NCI-H748 treated with DMSO at 0.1 percent for 48 hours (cell line): ENCODE measurements at places on chromosomes 2 and 18.

DNA sequence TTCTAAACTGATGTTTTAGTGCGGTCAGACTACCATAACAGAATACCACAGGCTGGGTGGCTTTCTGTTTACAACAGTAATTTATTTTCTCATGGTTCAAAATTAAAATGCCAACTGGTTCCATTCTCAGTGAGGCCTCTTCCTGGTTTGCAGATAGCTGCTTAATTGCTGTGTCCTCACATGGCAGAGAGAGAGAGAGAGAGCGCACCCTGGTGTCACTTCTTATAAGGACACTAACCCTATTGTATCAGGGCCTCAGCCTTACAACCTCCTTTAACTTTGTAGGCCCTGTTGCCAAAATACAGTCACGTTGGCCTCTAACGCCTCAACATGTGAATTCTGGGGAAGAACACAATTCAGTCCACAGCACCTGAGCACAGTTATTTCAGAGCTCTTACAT is 37.5 kb upstream of the ZNF385B start:
- DNase-seq: peak; percentile 44

- no peak for DNase-seq
Measured at GRCh38 chr2:187527262-187527661, 27.0 kb downstream of the TFPI start.

- DNase-seq: no peak
Measured at GRCh38 chr18:74773171-74773624, 175.5 kb downstream of the ZNF407 start.

GRCh38 chr2:240465268-240465764 is 29.9 kb downstream of the GPC1 start:
- DNase-seq: no peak

DNA sequence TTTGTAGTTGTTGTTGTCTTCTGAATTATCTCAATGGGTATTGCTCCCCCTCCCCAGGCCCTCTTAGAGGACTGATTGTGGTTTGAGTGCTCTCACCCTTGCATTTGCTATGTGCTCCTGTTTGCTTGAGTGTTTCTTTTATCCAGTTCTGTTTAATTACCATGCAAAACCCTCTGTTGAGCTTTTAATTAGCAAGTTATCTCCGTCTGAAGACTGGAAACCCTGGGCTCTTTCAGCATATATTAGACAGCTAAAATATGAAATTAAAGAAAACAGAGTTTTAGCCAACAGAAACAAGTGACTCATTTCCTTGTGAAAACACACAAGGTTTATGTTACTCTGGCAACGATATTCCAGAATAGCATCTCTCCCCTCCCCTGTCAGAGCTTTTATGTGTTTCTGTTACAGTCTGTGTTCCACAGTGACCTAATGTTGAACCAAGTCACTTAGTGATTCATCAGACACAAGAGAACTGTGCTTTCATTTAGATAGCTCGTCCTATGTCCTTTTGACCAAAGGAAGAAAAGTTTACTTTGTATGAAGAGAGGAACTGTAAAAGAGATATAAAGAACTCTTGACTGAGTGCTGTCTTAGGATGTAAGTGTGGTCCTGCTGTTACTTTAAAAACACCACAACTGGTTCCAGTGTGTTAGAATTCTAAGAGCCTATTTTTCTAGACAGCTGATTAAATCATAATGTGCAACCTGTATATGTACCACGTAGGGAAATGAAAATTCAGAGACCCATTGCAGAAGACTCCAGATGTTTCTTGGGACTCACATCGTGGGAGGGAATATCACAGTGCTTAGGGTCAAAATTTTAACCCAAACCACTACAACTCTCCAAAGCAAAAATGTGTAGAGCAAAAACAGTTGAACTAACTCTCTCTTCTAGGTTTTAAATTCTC is 172.8 kb upstream of the RBMS1 start:
- peak; percentile 72 for DNase-seq

- DNase-seq: no peak
Measured at GRCh38 chr18:79579807-79580497, 99.7 kb upstream of the CTDP1 start.

DNA sequence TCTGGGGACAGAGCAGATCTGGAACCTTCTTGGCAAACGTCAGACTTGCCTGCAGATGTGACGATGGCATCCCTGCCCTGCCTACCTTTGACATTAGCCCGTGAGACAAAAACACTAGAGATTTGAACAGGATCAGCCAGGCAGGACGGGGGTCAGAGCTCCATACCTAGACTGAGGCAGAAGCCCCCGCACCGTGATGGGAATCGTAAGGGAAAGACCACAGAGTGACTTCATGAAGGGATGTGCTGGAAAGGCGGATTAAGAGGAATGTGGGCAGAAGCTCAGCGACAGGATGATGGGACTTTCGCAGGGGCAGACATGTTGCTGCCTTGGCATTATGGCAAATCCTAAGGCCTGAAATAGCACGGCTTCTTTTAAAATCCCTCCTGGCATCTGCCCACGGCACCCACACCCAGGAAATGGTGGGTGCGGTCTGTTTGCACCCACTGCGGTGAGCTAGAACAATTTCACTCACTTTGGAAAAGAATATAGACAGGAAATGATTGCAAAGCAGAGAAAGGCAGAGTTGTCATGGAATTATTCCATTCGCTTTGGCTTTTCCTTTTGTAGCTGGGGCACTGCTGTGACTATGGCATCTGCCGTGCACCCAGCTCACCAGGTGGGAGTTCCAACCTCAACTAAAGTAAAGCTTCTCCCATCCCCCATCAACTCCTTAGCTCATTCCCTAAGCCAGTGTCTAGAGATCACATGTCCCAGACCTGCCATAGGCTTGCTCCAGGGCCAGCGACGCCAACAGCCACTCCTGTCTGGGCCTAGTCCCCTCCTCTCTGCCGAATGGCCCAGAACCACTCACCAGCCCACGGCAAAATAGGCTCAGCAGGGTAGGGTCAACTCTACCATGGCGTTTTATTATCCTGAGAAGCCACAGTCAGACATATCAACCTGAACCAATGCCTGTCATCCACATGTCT is 112.7 kb upstream of the NPAS2 start:
- no peak for DNase-seq

GRCh38 chr18:10878703-10879102 is 270.7 kb downstream of the PIEZO2 start:
- DNase-seq: no peak

- no peak for DNase-seq
Measured at GRCh38 chr2:83961512-83961911, 497.6 kb downstream of the SUCLG1 start.

GRCh38 chr2:179049203-179049545 is 763 bp downstream of the CCDC141 start:
- DNase-seq: no peak

DNA sequence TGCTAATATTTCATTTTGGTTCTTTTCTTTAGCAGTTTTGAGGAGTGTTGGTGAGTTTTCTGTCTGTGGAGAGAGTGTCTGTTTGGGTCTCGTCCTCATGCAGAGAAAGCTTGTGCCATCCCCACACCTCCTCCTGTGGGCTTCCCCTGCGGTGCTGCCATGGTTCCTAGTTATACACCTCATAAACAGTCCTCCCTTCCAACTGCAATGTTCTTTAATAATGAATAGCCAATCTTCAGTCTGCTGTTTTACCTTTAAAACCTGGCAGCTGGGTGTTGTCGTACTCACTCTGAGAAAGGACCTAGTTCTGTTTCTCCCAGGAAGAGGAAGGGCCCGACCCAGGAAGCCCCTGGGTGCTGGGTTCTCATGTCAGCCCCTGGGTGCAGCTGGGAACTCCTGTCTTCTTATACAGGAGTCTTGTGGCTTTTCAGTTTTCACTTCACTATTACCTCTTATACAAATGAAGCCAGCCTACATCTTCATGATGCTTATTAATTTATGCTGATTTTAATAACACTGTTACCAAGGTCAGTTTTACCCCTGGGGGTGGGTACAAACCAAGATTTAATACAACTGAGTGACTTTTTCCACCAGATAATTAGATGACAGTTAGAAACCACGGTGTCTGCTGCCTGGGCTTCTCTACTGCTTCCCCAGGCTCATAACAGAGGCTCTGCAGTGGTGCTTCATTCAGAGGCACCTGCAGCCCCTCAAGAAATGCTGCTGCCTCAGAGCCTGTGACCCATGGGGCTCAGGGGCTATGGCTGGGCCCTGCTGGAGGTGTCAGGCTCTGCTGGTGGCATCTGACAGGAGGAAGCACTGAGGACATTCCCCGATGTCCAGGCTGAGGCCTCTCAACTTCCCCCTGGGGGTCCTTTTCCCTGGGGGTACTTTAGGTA is 59.1 kb downstream of the COA5 start:
- DNase-seq: no peak

DNA sequence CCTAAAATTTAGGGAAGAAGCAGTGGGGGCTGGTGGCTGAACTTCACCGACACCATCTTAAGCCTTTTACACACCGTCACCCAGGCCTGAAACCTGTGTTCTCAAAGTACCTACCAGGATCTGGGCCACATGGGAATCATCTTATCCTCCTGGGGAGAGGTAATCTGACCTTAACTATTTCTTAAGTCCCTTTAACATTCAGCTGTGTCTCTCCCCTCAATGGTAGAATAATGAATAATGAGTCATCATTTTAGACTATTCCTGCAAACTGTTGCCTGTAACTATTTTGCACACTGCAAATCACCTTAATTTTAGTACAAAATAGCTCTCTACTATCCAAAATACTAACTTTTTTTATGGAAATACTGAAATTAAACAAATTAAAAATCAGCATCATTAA is 149.4 kb upstream of the KLF7 start:
- DNase-seq: no peak

DNA sequence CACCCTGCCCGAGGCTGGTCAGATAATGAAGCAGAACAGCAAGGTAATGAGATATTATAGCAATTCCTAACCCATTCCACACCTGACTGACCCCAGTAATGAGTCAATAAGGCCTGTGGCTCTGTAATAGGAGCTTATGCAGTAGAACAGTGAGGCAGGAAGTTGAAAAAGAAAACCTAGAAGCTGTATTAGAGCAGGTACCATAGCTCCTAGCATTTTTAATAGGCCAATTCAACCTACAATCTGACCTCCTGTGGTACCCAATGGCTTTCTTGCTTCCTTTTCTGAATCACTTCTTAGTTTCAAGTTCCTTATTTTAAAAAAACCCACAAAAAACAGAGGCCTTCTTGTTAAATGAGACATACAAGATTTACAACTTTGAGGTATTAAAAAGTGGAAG is 43.6 kb upstream of the MAP2 start:
- peak; percentile 25 for DNase-seq

DNA sequence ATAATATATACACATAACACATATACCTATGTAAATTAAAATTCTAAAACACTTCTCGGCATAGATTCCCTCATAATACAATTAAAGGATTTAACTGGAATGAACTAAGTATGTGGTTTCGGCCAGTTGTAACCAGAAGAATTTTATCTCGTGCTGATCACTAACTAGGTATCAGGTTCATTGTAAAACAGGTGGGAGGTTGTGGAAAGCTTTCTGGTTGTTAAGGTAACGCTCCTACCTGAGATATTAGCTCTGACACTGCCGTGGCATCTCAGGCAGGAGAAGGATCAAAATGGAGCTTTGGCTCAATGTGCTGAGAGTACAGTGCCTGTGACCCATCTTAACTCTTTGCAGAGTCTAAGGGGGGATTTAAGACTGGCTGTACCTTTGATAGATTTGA is 42.5 kb downstream of the SLC9A2 start:
- no peak for DNase-seq

DNA sequence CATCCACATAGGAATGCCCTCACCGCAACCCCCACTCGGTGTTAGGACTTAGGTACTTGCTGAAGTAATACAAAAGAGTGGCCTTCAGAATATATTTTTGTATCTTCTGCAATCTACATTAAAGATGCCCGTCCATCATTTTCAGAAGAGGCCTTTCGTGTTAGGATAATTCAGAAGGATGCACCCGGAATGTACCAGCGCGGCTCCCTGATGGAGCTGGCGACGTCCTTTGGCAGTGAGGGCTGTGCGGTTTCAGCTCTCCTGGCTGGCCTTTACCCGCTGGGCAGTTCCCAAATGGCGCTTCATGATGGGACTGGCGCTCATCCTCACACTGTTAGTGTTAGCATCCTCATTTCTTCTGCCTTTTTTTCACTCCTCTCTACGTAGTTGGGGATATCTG is 15.3 kb downstream of the TWIST2 start:
- no peak for DNase-seq

DNA sequence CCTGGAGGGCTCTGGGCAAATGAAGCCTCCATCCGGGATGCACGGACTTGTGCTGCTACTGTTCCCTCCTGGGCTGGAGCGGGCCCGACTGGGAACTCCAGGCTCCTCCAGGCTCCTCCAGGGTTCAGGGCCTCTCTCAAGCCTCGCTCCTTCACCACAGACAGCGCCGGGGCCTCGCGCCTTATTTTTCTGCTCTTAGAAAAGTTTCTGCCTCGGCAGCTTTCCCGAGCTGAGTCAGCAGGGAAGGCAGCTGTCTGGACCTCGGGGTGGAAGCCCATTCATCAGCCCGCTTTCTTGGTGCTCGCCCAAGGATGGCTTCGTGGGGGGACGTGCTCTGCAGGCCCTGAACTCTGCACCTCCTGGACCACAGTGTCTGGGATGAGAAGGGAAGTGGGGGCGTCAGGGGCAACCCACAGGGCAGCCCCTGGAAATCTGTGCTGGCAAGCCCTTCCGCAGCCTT is 12.9 kb upstream of the TEX51 start:
- DNase-seq: no peak

- DNase-seq: no peak
Measured at GRCh38 chr2:241775223-241776177, 1.1 kb upstream of the GAL3ST2 start.

DNA sequence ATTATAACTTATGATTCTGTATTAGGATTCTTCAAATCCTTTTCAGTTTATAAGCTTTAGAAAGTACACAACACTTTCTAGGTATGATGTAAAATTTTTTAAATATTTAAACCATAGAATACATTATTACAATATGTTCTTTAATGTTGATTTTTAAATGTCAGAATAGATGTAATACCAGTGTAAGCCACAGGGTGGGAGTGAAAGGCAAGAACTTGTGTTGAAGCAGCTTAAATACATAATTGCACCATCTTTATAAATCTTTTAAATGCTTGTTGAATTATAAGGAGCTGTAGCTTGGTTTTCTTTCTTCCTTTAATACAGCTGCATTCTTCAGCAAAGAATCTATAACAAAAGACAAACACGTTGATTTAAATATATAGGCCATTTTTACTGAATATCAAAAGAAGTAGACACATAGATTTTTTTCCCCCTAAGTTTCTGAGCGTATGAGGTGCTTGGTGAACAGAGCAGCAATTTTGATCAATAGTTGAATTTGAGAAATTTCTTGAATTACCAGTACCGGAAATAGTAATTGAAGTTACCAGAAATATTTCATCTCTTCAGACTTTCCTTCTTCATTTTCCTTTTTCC is 63.0 kb downstream of the TANK start:
- peak; percentile 15 for DNase-seq

DNA sequence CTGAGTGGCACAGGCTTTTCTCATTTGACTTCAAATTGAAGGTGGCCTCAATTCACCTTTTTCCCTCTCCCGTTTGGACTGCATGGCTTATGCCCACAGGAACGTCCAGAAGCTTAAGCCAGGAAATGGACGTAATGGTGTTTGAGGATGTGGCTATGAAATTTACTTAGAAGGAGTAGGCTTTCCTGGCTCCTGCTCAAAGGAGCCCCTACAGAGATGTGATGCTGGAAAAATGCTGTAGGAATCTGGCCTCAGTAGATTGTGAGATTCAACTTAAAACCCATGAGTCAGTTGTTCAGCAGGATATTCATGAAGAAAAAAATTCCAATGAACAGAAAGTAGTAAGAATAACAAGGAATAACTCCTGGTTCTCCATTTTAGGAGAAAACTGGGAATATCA is 129.0 kb downstream of the ICOS start:
- DNase-seq: no peak

- DNase-seq: no peak
Measured at GRCh38 chr2:233761040-233761769, 1.1 kb downstream of the UGT1A1 start.
